Stimulated activated CD8-positive, alpha-beta memory T cell treated with anti-CD3 and anti-CD28 coated beads, Interleukin-4, amount 100 ng/mL, for 48 hours (primary cell): ENCODE measurements at places on chromosomes 11 and 22.

- DNase-seq = no peak
Observed at GRCh38 chr22:44369916-44370801, 57.4 kb upstream of the SHISAL1 start.

- no peak for DNase-seq
Observed at GRCh38 chr11:16862726-16863125, 124.3 kb downstream of the C11orf58 start.

GRCh38 chr11:11441091-11441490 lies 88.0 kb upstream of the CSNK2A3 start:
- DNase-seq = no peak

- no peak for DNase-seq
Observed at GRCh38 chr22:42688241-42689211, 32.1 kb downstream of the A4GALT start.

- no peak for DNase-seq
Observed at GRCh38 chr11:103051151-103051801, 40.7 kb downstream of the DCUN1D5 start.

DNA sequence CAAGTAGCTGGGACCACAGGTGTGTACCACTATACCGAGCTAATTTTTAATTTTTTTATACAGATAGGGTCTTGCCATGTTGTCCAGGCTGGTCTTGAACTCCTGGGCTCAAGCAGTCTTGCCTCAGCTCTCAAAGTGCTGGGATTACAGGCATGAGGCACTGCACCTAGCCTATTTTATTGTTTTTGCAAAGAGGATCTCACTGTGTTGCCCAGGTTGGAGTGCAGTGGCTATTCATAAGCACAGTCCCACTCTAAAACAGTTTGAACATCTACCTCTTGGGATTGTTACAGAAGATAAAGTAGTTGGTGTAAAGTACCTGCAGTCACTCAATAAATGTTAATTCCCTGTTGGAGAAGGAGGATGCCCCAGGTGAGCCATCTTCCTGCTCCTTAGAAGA lies 29.1 kb downstream of the XRCC6 start:
- no peak for DNase-seq

DNA sequence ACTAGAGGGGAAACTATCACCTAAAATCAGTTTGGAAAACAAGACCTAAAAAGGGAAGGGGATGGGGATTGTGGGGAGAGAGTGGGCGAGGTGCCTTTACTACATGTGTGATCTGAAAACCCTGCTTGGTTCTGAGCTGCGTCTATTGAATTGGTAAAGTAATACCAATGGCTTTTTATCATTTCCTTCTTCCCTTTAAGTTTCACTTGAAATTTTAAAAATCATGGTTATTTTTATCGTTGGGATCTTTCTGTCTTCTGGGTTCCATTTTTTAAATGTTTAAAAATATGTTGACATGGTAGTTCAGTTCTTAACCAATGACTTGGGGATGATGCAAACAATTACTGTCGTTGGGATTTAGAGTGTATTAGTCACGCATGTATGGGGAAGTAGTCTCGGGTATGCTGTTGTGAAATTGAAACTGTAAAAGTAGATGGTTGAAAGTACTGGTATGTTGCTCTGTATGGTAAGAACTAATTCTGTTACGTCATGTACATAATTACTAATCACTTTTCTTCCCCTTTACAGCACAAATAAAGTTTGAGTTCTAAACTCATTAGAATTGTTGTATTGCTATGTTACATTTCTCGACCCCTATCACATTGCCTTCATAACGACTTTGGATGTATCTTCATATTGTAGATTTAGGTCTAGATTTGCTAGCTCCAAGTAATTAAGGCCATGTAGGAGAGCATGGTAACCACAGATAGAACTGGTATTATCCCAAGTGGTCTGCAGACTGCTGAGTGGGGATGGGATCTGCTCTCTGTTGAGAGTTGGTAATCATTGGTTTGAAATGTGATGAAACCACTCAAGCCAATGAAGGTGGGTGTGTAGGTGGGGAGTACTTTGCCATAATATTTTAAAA lies 3.6 kb downstream of the NEAT1 start:
- no peak for DNase-seq

GRCh38 chr11:46039990-46040389 lies 81.3 kb downstream of the PHF21A start:
- DNase-seq = no peak

GRCh38 chr11:102833731-102834130 lies 9.7 kb downstream of the MMP3 start:
- DNase-seq = no peak

DNA sequence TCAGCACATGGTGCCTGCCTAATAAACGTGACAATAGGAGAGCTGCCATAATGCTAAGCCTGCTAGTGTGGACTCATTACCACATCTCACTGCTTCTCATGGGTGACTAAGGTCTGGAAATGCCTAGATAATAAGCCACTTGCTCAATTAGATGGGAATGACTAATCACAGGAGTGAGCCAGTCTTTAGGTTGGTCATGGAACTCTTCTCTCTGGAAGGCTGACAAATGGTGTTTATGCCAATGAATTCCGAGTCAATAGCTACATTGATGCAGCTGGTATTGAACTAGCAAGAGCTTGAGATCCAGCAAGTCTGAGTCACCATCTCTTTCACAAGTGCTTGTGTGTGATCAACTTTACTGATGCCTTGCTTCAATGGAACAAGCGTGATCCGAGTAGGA lies 334.9 kb downstream of the OPCML start:
- no peak for DNase-seq

DNA sequence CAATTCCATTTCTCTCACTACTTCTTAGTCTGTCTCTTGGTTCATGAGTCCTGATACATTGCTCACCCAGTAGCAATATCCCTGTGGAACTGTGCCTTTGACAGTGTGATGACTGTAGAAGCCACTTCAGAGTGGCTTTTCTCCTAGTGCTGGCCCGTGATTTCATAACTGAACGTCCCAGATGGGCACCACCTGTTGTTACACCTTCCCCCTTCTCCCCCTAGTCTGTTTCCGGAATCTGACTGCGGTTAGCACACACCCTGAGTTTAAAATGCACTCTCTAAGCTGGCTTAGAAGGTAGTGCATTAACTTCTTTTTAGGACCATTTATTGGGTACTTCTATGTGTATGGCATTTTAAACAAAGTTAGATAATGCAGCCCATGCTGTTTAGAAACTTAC lies 83.0 kb downstream of the ALX4 start:
- no peak for DNase-seq
